ENCODE measurements at places on chromosomes 5 and 9.

- no peak for DNase-seq
These were observed 30.8 kb downstream of the SMIM3 start for GRCh38 chr5:150809363-150809762.

GRCh38 chr9:137302449-137303150 lies 529 bp upstream of the NRARP start:
- no peak for DNase-seq

GRCh38 chr9:108823829-108824228 lies 32.0 kb downstream of the ACTL7B start:
- DNase-seq = no peak

- DNase-seq = no peak
These were observed 8.4 kb downstream of the FRRS1L start for GRCh38 chr9:109158651-109159050.

DNA sequence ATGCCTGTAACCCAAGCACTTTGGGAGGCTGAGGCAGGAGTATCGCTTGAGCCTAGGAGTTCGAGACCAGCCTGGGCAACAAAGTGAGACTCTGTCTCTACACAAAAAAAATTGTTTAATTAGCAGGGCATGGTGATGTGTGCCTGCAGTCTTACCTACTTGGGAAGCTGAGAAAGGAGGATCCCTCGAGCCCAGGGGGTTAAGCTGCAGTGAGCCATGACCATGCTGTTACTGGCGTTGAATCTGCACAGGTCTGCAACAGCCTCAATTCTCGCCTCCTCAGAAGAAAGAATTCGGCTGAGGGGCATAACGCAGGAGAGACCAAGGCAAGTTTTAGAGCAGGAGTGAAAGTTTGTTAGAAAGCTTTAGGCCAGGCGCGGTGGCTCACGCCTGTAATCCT lies 18.0 kb downstream of the CCT5 start:
- no peak for DNase-seq

GRCh38 chr5:160064995-160065614 lies 54.1 kb downstream of the PWWP2A start:
- DNase-seq = no peak

DNA sequence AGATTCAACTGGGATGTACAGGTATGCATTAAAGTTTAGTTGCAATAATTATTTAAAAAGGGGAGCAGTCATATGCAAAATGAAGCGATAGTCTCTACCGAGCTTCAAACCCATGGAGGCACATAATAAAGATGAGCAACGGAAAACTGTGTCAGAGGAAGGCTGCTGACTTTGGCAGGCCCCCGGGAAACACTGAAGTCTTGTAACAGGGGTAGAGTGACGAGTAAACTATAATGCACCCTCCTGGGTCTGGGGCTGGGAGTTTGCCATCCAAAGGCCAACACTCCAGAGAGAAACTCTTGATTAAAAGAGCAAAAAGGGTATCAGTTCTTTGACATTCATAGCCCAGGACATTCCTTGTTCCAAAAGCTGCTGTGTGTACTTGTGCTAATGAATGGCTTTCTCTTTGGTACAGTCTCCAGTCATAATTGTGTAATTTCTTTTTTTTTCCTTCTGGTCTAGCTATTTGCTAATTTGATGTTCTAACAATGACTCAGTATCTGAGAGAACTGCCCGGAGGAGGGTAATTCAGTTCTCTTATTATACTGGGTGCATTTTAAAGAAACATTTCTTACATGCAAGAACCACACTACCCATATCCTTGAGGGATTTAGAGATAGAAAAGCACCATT lies 59.2 kb downstream of the TNC start:
- DNase-seq = peak; percentile 38

GRCh38 chr9:136901516-136902258 lies 15.4 kb downstream of the TRAF2 start:
- DNase-seq = no peak

DNA sequence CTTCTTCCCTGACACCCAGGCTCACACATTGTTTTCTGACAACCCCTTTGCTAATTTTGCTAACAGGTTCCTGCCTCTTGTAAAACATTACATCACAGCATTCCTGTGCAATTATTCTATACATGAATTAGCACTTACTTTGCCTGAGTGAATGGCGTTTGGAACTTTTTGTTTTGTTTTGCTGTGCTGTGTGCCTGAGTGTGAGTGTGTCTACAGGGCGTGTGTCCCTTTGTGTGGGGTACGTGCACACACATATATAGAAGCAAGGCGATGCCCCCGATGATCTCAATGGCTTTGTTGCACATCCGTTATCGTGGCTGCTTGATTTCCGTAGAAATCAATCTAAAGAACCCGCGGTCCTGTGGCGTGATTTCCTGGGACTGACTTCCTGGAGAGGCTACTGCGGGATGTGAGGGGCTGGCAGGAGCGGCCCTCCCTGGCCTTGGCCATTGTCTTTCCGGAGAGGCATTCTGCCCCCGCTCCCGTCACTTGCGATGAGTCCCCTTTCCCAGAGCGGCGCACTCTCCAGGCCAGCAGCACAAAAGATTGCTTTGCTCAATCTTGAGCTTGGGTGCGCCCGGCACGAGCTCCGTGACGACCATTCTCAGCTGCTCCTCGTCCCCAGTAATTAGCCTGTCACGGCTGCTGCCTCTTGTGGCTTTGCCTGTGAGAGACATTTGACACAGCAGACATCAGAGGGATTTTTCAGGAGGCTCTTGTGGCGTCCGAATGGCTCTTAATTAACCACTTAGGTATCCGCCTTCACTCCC lies 398.1 kb upstream of the IRX1 start:
- DNase-seq = no peak

DNA sequence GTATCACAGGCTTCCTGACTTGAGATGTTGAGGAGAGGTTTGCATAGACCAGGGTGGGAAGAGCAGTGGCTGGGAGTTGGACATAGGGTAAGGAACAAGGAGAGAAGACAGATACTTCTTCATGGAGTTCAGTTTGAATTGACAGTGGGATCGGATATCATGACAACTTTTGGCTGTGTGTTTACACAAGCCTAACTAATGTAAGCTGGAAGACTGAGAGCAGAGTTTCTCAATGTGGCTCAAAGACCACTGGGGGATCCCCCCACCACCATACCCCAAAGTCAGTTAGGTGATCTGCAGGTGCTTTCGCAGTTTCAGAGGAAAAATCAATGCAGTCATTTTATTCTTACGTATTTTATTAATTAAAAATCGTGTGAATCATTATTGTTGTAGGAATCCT lies 125.9 kb downstream of the AOPEP start:
- no peak for DNase-seq

DNA sequence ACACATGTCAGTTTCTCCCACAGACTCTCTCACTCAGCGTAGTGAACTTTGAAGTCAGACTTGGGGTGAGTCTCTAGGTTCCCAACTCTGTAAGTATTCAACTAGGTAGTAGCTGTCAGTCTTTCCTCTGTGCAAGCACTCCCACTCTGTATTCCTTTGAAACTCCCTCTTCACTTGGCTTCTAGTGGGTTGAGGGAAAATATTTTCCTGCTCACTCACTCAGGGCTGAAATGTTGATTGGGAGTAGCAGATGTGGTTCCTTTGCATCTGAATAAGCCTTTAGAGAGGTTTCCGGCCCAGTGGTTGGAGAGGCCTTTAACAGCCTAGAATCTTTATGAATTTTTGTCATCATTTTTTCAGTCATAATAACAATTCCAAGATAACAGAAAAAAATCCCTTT lies 18.1 kb upstream of the ARRDC3 start:
- no peak for DNase-seq

GRCh38 chr9:122053567-122054350 lies 39.3 kb downstream of the TTLL11 start:
- peak; percentile 24 for DNase-seq

All from non-pigmented ciliary epithelial cell (primary cell).